ENCODE measurements at places on chromosomes 11 and 22.

DNA sequence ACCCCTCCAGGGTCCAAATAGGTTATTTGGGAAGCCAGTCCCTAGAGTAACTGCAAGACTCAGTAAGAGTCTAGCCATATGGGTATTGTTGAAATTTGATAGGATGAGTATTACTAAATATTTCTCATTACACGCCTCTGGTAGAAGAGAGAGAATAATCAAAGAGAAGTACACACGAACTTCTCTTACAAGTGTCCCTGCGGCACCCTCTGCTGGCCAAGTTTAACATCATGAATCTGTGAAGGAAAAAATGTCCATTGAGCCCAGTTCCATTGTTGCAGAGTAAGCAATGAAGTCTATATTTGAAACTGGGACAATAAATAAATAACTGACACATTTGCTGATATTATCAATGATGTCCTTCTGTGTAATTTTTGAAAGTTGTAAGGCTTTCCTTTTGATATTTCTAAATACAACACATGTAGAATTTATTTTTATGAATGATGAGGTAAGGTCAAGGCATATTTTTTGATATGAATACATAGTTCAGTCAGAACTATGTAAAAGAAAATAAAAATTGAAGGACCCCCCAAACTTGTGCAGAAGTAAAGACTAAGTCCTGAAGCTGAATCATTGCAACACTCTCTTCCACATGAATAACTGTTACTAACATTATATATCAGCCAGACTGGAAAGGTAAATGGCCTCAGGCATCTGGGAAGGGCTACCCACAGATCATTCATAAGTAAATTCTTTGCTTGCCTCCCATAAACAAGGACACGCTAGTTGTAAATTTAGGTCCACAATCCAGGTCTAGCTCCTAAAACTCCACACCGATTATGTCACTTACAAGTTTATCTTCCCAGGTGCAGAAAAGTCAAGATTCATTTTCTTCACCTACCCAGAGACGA is 10.0 kb downstream of the OR51L1 start:
- H3K27me3 ChIP-seq, result no peaks in the 10 kb centered on the region
- no peak overlapping the region for H3K4me3 ChIP-seq
- no peak overlapping the region for H3K27ac ChIP-seq
- no peaks in the 10 kb centered on the region for H3K36me3 ChIP-seq
- no peaks in the 10 kb centered on the region for H3K4me1 ChIP-seq

- no peaks in the 10 kb centered on the region for H3K36me3 ChIP-seq
- no peaks in the 10 kb centered on the region for H3K4me1 ChIP-seq
- no peak for DNase-seq
- H3K27ac ChIP-seq, result no peak overlapping the region
- no peaks in the 10 kb centered on the region for H3K27me3 ChIP-seq
- H3K4me3 ChIP-seq, result no peak overlapping the region
Observed at GRCh38 chr11:83401506-83402225, 115.5 kb upstream of the CCDC90B start.

DNA sequence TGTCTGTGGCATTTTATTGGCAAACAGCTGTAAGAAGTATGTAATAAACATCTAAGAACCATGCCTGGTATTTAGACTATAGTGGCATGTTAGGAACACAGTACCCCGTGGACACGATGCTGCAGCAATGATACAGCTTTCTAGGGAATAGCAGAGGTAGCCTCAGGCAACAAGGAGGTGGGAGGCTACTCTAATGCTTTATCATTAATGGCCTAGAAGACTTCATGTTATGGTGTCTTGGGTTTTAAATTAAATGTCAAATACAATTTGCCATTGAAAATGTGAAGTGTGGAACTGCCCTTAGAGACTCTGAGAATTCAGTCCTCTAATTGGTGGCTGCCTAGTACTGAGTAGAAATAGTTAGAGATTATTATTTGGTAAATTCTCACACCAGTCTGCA is 516.9 kb downstream of the CNTN5 start:
- no peak overlapping the region for H3K27ac ChIP-seq
- no peaks in the 10 kb centered on the region for H3K4me1 ChIP-seq
- H3K36me3 ChIP-seq, result no peaks in the 10 kb centered on the region
- H3K4me3 ChIP-seq, result no peak overlapping the region
- no peak for DNase-seq

- no peak overlapping the region for H3K27ac ChIP-seq
- no peaks in the 10 kb centered on the region for H3K4me1 ChIP-seq
- no peak for DNase-seq
- H3K36me3 ChIP-seq, result no peaks in the 10 kb centered on the region
- H3K27me3 ChIP-seq, result no peaks in the 10 kb centered on the region
- no peak overlapping the region for H3K4me3 ChIP-seq
Observed at GRCh38 chr11:17540807-17541206, 3.4 kb downstream of the USH1C start.

- DNase-seq, result no peak
- H3K4me1 ChIP-seq, result peaks cover 3% of the 10 kb centered on the region
- no peaks in the 10 kb centered on the region for H3K27me3 ChIP-seq
- peak within 1 kb of the TSS; percentile 69 for H3K4me3 ChIP-seq
Observed at GRCh38 chr11:106077609-106078455, at the start of gene AASDHPPT. AASDHPPT (plus strand) TSS chr11:106077662; CDS start chr11:106077711, 49 bp downstream.

DNA sequence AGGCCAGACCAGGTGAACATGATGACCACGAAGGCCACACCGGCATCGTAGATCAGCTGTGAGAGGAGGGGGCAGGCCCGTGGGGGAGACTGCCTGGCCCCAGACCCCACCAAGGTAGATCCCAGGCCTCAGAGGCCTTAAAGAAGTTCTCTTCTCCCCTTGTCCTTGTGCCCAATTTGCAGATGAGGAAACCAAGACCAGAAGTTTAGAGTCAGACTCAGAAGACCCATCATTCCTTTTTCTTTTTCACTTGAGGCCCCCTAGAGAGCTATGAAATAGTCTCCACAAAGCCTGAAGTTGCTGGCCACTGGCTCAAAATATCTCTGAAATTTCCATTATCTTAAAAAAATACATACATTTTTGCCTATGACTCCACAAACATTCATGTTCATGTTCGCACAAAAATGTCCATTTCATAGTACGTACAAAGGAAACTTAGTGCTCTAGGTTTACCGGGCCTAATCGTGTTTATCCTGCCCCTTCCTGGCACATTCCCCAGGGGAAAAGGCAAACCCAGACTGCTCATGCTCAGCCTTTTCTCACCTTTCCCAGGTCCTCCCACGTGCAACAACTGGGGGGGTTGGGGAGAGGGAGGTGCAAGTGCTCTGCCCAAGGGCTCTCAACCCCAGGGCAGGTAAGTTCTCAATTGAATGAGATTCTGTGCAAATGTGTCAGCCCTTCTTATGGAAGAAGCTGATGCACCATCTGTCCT is 19.2 kb downstream of the SLC43A1 start:
- H3K27ac ChIP-seq, result no peak overlapping the region
- H3K4me1 ChIP-seq, result peaks cover 14% of the 10 kb centered on the region
- no peaks in the 10 kb centered on the region for H3K36me3 ChIP-seq
- no peaks in the 10 kb centered on the region for H3K27me3 ChIP-seq
- no peak overlapping the region for H3K4me3 ChIP-seq
- no peak for DNase-seq

DNA sequence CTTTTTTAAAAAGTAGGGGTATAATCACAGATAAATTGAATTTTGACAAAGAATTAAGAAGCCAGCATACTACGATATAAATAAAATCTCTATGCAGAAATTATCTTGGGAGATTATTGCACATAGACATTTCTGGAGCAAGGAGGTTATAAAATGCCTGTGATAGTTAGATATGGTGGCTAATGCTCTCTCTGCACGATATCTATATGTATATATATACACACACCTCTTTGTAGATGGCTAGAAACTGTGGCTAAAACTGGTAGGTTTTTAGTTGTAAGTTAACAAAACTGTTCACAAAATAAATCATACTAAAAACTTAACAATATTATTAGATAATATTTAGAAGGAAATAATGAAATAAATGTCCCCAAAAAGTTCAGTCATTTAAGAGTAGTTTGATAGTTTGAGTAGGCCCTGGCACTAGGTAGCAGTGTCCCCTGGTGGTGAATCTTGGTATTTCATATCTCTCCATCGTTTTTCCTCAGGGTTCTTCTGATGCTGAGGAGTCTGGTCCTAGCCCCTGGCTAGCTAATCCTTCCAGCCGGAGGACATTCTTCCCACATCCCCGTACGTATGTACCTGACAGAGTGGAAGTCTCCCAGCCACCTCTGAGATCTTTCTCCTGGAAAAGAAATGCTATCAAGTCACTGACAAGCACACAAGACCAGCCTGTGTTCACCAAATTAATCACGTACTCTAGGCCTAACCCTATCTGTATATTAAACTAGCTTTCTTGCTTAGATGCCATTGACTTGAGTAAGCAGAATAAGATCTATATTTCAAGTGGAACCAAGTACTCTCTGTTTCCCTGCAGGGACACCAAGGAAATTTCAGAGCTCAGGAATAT is 32.2 kb downstream of the ART5 start:
- no peaks in the 10 kb centered on the region for H3K27me3 ChIP-seq
- DNase-seq, result no peak
- no peak overlapping the region for H3K27ac ChIP-seq
- no peak overlapping the region for H3K4me3 ChIP-seq
- H3K36me3 ChIP-seq, result no peaks in the 10 kb centered on the region
- no peaks in the 10 kb centered on the region for H3K4me1 ChIP-seq

DNA sequence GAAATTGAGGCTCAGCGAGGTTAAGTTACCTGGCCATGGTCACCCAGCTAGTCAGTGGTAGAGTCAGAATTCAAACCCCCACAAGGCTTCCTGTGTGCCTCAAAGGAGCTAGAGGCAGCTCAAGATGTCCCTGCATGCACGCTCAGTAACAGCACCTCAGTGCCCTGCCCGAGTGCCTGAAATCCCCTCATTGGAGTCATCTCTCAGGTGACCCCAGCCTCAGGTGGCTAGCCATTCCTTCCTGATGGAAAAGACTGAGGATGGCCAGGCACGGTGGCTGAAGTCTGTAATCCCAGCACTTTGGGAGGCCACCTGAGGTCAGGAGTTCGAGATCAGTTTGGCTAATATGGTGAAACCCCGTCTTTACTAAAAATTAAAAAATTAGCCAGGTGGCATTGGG is 36.9 kb downstream of the LIF start:
- H3K27ac ChIP-seq, result peak overlapping the region; percentile 75
- no peak overlapping the region for H3K4me3 ChIP-seq
- DNase-seq, result no peak

- no peak overlapping the region for H3K27ac ChIP-seq
- H3K27me3 ChIP-seq, result no peaks in the 10 kb centered on the region
- no peaks in the 10 kb centered on the region for H3K36me3 ChIP-seq
- DNase-seq, result no peak
Observed at GRCh38 chr11:71211631-71212030, 40.7 kb downstream of the SHANK2 start.

DNA sequence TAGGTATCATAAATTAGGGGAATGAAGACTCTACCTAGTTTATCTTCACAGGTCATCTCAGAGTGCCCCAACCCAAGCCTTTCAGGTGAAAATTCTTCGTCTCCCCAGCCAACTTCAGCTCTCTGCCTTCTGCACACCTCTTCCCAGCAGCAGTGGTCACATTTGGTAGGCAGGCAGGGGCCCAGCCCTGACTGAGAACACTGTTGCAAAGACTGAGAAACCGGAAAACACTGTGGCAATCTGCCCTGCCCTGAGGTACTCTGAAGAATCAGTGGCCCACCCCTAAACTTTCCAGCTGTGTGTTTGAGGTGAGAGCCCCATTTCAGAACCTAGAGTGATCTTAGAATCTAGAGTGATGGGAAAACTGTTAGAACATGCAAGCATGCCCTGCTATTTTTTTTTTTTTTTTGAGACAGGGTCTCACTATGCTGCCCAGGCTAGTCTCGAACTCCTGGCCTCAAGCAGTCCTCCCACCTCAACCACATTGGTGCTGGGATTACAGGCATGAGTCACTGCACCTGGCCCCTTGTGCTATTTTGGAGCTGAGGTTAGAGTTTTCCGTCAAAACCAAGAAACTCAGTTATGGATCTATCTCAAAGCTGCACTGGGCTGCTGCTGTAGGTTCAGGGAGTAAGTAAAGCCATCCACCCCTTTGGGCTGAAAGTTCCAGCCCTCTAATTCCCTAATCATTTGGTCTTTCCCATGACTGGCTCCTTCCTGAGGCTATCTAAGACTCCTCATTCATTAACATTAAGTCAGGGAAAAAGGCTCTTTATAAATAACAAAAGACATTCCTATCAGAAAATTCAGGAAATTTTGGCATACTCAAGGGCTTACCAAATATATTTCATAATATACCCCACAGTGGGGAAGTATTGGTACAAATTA is 1.7 kb upstream of the LDHA start:
- no peak overlapping the region for H3K27ac ChIP-seq
- peaks cover 3% of the 10 kb centered on the region for H3K4me1 ChIP-seq
- H3K27me3 ChIP-seq, result no peaks in the 10 kb centered on the region
- no peaks in the 10 kb centered on the region for H3K36me3 ChIP-seq

DNA sequence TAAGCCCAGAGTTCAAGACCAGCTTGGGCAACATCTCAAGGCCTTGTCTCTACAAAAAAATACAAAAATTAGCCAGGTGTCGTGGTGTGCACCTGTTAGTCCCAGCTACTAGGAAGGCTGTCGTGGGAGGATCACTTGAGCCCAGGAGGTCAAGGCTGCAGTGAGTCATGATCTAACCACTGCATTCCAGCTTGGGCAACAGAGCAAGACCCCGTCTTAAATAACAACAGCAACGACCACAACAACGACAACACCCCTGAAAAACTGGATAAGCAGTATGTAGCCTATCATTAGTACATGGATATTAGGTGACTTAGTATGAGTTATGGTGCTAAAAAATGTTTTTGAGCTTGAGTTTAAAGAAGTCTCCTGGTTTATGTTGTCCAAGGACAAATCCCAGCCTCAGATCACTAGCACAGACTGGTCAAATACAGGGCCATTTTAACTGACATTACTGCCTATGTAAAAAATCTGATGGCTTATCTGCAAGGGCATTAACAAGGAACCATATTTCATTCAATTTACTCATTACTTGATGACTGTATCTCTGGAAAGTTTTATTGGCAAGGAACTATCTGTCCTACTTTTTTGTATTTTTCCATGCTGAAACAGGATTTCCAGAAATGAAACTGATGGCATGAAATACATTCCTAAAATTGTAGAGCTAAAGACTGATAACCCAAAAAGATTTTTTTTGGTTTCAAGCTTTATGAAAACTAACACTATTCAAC is 23.4 kb downstream of the C2CD3 start:
- H3K4me1 ChIP-seq, result no peaks in the 10 kb centered on the region
- H3K27ac ChIP-seq, result no peak overlapping the region
- DNase-seq, result no peak
- no peaks in the 10 kb centered on the region for H3K36me3 ChIP-seq

DNA sequence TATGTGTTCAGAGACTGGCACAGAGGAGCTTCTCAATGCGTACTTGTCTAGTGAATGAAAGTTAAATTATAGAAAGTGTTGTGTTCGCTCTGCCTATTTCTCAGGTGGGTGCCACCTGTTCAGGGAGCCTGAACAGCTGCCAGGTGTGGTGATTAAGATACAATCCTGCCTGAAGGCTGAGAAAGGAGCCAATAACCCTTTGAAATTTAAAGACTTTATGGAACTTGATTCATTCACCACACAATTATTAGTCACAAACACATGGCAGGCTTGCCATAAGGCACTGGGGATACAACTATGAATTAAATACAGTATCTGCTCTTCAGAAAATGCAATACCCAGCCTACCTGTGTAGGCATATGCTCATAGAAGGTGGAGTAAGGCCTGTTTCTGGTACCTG is 92.9 kb upstream of the AMOTL1 start:
- no peak overlapping the region for H3K4me3 ChIP-seq
- H3K27ac ChIP-seq, result no peak overlapping the region
- H3K36me3 ChIP-seq, result no peaks in the 10 kb centered on the region
- H3K4me1 ChIP-seq, result no peaks in the 10 kb centered on the region

GRCh38 chr11:114738954-114739353 is 60.6 kb downstream of the NXPE2 start:
- H3K27me3 ChIP-seq, result no peaks in the 10 kb centered on the region
- no peak for DNase-seq
- no peaks in the 10 kb centered on the region for H3K36me3 ChIP-seq
- no peak overlapping the region for H3K27ac ChIP-seq
- H3K4me3 ChIP-seq, result no peak overlapping the region
